ENCODE measurements at places on chromosomes 3 and 15. TPM values are rescaled to one million over a fixed set of nuclear protein-coding genes. Genes with fewer than 3 reads are reported as not detected.

CYP1A1 gene
- 1.9 TPM for total RNA-seq

SRGAP3 gene
- 17.9 TPM for total RNA-seq

ACVR2B gene
- 2.5 TPM for total RNA-seq

LCTL gene
- 0.14 TPM for total RNA-seq

NRG4 gene
- total RNA-seq = not detected

CHRFAM7A gene
- total RNA-seq = 0.34 TPM

DZIP3 gene
- 4.1 TPM for total RNA-seq

AADAC gene
- total RNA-seq = not detected

LHFPL4 gene
- not detected for total RNA-seq

SKOR1 gene
- not detected for total RNA-seq

WNT7A gene
- 48.2 TPM for total RNA-seq

ITPR1 gene
- total RNA-seq = 2.2 TPM

LRRC31 gene
- total RNA-seq = not detected

SLCO2A1 gene
- total RNA-seq = 0.11 TPM

TP63 gene
- total RNA-seq = 154 TPM

TMEM212 gene
- total RNA-seq = not detected

NANOGP8 gene
- not detected for total RNA-seq
